NCI-H748 treated with DMSO at 0.1 percent for 48 hours (cell line): ENCODE measurements at places on chromosomes 6 and 20.

- no peak for DNase-seq
Observed at GRCh38 chr20:60903325-60903971, 348.6 kb upstream of the CDH4 start.

GRCh38 chr6:151388236-151388635 lies 3.1 kb downstream of the ZBTB2 start:
- DNase-seq = no peak

GRCh38 chr6:157710604-157711003 lies 112.4 kb upstream of the SNX9 start:
- DNase-seq = no peak

DNA sequence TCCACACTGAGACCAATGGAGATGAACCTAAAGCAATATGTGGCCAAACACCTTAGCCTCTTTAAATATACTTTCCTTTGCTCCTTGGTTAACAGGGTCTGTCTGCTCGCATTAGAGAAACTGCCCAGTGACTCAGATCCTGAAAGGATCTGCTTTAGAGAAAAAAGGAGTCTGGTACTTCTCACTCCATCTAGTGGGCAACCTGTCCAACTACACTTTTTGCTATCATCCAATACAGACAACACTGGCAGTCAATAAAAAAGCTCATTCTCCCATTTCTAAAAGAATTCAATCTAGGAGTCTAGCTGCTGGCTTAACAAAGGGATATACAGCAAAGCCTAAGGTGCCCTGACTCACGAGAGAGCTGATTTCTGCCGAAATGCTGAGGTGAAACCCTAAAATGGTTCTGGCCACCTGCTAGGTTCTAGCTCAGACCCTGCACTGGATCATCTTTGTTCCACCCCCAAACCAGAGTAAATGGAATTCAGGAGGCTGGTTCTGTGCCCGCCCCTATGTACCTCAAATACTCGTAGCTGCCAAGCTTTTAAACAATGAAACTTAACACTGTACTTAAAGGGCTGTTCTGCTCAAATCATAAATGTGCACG lies 11.5 kb downstream of the GNL1 start:
- peak; percentile 59 for DNase-seq

DNA sequence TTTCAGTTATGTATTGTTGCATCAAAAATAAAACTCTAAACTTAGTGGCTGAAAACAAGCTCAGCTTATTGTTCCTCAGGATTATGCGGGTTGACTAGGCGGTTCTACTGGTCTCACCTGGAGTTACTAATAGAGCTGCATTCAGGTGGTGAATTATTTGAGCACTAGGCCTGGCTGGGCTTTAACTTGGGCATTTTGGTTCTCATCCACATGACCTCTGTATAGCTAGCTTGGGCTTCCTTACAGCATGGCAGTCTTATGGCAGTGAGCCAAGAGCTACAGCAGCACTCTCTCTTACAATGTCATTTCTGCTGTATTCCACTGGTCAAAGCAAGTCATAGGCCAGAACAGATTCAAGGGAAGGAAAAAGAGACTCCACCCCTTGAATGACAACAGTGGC lies 1.6 kb downstream of the PGBD1 start:
- no peak for DNase-seq
